Naive thymus-derived CD4-positive, alpha-beta T cell (primary cell): ENCODE measurements at places on chromosomes 16 and 17. TPM values are rescaled to one million over a fixed set of nuclear protein-coding genes. Genes with fewer than 3 reads are reported as not detected.

EPX gene
- not detected for polyA plus RNA-seq

DNA sequence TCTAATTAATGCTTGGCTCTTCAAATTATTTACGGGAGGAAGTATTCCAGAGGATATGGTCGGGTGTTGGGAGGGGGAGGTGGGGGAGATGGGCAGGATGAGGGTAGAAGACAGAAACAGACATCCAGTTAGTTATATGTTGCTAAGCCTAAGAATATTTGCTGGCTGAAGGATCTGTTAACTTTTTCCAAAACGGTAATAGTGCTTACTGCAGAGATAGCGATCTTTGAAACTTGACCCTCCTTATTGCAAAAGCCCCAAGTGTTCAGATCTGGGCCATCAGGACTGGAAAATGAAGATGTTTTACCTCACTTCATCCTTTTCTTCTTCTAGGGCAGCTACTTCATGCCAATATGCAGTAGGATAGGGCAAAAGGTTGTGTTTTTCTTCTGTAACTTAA lies 27.0 kb upstream of the MMD start:
- DNase-seq = no peak

DNA sequence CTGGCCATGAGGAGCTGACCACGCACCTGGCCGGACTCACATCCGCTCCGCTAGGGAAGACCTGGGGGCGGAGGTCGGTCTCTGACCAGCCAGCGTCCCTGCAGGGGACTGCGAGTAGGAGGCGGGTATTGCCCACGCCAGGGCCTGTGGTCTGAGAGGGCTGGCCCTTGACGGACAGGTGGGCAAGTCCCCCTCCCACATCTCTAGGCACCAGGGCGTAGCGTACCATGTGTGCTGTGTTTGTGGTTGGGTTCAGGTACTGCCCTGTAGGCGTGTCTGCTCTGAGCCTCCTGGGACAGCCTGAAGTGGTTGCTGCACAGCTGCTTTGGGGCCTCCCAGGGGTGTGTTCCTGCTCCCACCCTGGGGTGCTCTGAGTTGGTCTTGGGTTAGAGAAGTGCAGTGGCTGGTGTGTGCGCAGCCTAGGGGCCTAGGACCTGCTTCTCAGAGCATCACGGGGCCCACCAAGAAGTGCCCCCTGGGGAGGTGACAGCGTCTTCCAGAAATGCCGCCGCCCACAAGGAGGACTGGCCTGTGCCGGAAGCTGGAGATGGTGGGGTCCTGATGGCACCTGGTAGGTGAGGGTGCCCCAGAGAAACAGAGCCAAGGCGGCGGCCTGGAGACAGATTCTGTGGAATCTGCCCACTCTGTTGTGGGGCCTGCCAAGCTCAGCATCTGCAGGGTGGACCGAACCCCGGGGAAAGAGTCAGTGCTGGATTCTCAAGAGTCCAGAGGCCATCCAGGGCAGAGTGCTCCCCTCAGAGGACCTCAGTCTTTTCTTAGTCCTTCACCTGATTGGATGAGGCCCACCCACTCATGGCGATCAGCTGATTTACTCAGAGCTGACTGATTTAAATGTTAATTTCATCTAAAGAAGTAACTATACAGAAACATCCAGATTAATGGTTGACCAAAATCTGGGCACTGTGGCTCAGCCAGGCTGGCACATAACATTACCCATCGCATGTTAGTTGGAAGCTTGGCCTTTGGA lies 48.3 kb downstream of the WDR45B start:
- DNase-seq = no peak

- DNase-seq = no peak
Observed at GRCh38 chr17:65441053-65441605, 120.3 kb downstream of the AXIN2 start.

DNA sequence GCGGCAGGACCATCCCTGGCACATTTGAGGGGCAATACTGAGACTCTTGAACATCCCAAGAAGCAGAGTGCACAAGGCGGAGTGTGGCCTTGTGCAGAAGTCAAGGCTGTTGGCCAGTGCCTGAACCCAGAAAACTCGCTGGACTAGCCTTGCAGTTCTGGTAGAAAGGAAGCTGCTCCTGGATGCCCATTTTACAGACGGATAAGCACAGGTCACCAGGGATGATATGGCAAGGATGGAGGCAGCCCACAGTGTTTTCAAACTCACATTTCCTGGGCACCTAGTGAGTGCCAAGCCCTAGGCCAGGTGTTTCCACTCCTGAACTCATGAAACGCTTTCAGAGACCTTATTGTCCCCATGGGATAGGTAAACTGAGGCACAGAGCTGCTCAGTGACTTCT lies 1.7 kb upstream of the MAP2K3 start:
- no peak for DNase-seq

GRCh38 chr17:17414341-17414805 lies 62.4 kb upstream of the MED9 start:
- DNase-seq = no peak

SYNGR3 gene
- 0.92 TPM for polyA plus RNA-seq

MPP2 gene
- polyA plus RNA-seq = 2.2 TPM

DNA sequence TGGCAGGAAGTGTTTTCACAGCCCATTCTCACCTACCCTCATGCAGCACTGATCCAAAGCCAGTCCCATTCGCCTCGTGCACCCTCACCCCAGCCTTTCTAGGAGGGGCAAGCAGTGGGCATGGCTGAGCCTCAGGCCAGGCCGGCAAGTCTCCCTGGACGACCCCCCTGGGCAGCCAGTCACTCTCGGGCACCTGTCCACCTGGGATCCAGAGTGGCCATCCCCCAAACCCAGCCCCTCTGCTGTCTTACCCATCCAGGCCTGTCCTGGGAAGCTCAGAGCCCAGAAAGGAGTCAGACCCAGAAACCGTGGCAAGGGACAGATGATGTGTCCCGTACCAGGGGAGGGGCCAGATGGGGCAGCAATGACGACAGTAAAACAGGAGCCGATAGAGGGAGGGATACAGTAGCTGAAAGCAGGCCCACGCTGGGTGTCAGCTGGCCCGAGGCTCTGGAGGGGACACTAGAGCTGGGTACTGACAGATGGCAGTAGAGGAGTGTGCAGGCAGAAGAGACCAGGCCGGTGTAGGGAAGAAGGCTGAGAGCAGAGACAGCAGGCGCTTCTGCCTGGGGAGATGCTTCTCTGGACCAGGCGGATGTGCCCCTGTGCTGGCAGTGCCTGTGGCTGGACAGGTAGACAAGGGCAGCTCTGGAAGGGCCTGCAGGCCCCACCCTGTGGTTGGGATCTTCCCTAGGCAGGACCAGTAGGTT lies 5.8 kb downstream of the CMTM3 start:
- no peak for DNase-seq

TBC1D3G gene
- polyA plus RNA-seq = not detected

DDX5 gene
- polyA plus RNA-seq = 1,423 TPM

TP53TG3B gene
- not detected for polyA plus RNA-seq

DNA sequence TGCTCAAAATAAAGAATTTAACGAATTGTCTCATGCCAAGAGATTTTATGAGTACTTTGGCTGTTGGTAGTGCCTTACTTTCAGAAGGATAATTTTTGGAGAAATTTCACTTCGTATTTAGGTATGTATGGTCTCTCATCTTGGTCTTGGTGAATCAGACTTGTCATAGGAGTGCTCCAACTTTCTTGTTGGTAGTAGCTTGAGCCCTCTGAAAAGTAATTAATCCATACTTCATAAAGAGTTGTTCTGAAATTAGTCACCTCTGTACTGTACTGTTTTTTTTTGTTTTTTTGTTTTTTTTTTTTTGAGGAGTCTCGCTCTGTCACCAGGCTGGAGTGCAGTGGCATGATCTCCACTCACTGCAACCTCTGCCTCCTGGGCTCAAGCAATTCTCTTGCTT lies 11.6 kb downstream of the ZNRF1 start:
- DNase-seq = no peak

GRCh38 chr17:36527621-36528250 lies 6.9 kb downstream of the MYO19 start:
- DNase-seq = no peak

DNA sequence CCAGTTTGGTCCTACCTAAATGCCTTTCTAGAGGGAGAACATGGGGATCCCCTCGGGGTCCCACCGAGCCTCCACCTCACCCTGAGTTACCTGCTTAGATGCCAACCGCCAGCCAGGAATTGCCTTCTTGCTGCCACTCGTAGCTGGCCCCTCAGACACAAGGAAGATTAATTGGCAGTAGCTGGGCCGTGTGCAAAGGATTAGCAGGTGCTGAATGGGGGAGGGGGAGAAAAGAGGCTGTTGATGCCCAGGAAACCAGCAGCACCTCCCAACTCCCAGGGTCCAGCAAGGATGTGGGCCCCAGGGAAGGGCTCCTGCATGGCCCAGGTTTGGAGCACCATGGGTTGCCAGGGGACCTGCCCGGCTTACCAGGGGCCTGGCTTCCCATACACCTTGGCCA lies at the start of gene CNGB1:
Gene CNGB1, minus strand, starts transcription at position 159 of the 400 bp plus-strand sequence. CDS start 3,842 bp downstream, outside the sequence.
- DNase-seq = no peak

NTN1 gene
- not detected for polyA plus RNA-seq

- no peak for DNase-seq
Observed at GRCh38 chr17:17342242-17342945, 39.2 kb downstream of the NT5M start.

ZNF207 gene
- 169 TPM for polyA plus RNA-seq

CA5A gene
- polyA plus RNA-seq = not detected

NACA2 gene
- not detected for polyA plus RNA-seq

PRRT2 gene
- polyA plus RNA-seq = not detected

CDYL2 gene
- polyA plus RNA-seq = 0.61 TPM

- DNase-seq = no peak
Observed at GRCh38 chr17:79852748-79853147, 13.5 kb upstream of the CBX4 start.

- no peak for DNase-seq
Observed at GRCh38 chr16:10128397-10129258, 53.6 kb downstream of the GRIN2A start.
